ENCODE measurements at places on chromosomes 4 and X.

DNA sequence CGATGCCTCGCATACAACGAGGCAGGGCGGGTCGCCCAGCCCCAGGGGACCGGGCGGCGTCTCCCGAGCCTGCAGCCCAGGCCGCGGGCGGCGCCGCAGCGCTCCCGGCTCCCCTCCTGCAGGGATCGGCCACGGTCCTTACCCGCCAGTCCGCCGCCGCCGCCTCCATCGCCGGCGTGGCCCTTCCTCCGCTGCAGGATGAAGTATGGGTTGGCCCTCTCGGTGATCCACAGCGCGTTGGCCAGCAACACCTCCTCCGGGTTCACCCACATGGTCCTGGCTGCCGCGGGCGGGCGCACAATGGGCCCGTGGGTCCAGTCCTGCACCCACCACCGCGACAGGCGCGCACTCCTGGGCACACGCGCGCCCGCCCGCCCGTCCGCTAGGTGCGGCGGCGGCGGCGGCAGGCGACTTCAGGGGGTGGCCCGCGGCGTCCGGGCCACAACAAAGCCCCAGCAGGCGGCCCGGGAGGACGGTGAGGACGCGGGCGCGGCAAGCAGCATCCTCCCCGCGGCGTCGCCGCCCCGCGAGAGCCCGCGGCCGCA, 339 bp downstream of the TBC1D9 start:
- DNase-seq, result peak; percentile 48

DNA sequence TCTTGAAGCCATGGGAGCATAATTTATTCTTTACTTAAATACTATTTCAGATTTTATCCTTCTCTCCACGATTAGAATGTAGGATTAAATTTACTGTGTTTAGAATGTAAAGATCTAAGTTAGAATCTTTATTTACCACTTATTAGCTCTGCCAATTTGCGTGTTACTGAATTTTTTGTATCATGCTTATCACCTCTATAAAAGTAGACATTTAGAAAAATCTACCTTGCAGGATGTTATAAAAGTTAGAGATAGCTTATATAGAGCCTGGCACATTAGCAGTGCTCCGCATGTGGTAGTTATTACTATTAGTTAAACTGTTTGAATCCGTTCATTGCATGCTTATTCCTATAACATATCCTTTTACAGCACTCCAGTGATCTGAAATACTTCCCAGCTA, 97.9 kb downstream of the BANK1 start:
- DNase-seq, result no peak

DNA sequence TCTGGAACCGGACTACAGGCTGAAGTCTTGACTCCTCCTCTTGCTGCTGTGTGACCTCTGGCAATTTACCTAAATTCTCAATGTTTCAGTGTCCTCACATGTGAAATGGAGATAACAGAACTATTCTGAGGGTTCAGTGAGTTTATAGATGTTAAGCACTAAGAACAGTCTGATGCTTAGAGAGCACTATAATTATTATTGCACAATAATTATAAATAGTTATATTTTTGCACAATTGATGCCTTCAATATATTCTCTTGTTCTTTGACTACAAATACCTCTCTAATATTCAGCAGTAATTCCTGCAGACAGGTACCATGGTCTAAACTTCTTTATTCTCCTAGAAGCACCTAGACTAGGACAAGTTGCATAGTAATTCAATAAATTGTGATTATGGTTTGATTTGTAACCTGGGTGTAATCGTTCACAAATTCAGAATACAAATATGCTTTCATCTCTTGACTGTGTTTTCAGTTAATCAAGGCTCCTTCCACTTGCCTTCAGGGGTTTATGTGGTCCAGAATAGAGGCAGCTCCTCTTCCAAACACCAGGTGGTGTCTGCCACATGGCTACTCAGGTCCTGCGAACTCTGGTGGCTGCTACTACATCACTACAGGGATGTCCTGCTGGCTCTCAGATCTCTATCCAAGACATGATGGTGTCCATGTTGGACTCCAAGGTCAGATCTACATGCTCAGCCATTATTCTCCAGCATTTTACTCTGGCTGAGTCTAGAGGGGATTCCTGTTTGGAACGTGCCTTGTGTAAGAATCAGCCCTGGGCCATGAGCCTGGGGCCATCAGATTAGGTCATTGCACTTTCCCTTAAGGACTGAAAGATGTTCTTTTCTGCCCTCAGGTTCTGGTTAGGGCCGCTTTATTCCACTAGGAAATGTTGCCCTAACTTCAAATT, 103.4 kb downstream of the QRFPR start:
- no peak for DNase-seq

GRCh38 chrX:5080791-5081190, 1147.9 kb downstream of the NLGN4X start:
- no peak for DNase-seq

GRCh38 chr4:24244663-24245490, 339.5 kb downstream of the DHX15 start:
- DNase-seq, result peak; percentile 37

- no peak for DNase-seq
These were observed 118.7 kb downstream of the ENPP6 start for GRCh38 chr4:184099000-184099399.

DNA sequence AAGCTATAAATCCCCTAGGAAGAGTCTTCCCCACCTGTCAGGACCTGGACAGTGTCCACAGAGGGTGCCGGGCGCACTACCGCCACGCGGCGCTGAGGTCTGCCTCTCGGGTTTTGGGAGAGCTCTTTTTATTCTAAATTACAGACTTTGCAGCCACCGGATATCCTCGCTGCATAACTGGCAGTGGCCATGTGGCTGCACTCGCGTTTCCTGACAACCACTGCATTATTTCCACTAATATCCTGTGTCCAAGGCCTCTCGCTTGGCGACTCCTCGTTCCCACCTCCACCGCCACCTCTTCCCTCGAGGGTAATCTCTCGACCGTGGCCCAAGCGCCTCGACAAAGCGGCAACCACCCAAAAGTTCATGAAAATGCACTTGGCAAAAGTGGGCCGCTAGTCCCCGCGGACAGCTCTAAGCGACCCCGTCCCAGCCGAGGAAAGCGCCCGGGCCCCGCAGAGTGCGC, 512 bp upstream of the TMEM131L start:
- DNase-seq, result no peak

GRCh38 chrX:49053223-49054072, 5.4 kb upstream of the CCDC120 start:
- no peak for DNase-seq

GRCh38 chr4:120874792-120875774, 47.4 kb downstream of the PRDM5 start:
- DNase-seq, result no peak

- DNase-seq, result no peak
These were observed 6.6 kb downstream of the FREM3 start for GRCh38 chr4:143693856-143694255.

DNA sequence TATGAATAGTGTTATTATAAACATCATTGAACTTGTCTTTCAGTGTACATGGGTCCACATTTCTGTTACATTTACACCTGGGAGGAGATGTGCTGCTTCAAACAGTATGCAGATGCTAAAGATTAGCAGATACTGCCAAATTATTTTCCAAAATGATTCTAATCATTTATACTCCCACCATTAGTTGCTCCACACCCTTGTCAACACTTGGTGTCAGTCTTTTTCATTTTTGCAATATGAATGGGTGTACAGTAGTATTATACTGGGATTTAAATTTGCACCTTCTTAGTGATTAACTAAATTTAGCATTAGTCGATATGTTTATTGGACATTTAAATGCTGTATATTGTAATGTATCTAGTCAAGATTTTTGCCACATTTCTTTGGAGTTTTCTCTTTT, 131.6 kb upstream of the GRID2 start:
- no peak for DNase-seq

DNA sequence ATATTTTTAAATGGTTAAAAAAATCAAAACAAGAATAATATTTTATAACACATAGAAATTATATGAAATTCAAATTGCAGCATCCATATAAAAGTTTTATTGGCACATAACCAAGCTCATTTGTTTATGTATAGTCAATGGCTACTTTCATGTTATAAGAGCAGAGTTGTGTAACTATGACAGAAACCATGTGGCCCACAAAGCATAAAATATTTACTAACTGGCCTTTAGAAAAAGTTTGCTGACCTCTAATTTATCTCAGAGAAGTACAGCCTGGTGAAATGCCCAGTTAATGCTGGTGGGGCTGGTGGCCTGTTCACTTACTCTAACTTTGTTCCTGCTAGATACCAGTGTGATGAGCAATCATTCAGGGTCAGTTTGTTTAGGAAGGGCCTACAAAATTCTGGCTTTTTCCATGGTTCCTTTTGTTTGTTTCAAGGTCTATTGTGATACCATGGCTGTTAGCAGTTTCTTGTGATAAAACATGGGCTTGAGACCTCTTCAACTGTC, 104.6 kb downstream of the PPP1R2C start:
- DNase-seq, result no peak

- DNase-seq, result no peak
These were observed 10.7 kb upstream of the BCLAF3 start for GRCh38 chrX:20001588-20001987.

- DNase-seq, result no peak
These were observed 82.0 kb downstream of the TMEM156 start for GRCh38 chr4:38950159-38950558.

- DNase-seq, result peak; percentile 11
These were observed 102.0 kb downstream of the FNIP2 start for GRCh38 chr4:158870626-158871334.

DNA sequence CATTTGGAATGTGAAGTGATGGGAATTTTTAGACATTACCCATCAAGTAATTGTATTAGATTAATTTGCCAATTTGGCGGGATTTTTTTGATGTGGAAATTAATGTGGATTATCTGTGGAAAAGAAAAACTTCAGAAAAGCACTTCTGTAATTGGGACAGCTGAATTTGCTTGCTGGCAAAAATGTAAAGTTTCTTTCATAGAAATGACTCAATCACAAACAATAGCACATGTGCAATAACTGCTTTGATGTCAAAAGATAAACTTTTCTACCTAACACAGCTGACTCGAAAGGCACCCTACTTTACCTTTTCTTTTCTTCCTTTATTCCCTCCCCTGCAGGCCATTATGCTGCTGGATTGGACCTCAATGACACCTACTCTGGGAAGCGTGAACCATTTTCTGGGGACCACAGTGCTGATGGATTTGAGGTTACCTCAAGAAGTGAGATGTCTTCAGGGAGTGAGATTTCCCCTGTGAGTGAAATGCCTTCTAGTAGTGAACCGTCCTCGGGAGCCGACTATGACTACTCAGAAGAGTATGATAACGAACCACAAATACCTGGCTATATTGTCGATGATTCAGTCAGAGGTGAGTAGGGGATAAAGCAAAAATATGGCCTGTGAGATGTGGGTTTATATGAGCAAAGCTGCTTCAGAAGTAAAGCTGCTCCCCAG, 1.4 kb downstream of the AREG start:
- peak; percentile 43 for DNase-seq

GRCh38 chrX:10482261-10482660, 138.1 kb downstream of the MID1 start:
- DNase-seq, result no peak

- DNase-seq, result no peak
These were observed 45.7 kb downstream of the AFM start for GRCh38 chr4:73527196-73527595.

GRCh38 chr4:76199664-76200211, 13.9 kb downstream of the SCARB2 start:
- peak; percentile 36 for DNase-seq

GRCh38 chr4:139955600-139955999, 198.4 kb downstream of the MAML3 start:
- DNase-seq, result no peak

- no peak for DNase-seq
These were observed 22.7 kb downstream of the PSAPL1 start for GRCh38 chr4:7411896-7412553.

- no peak for DNase-seq
These were observed 7.3 kb downstream of the GRPR start for GRCh38 chrX:16130707-16131106.

GRCh38 chrX:129649268-129650182, 5.2 kb downstream of the APLN start:
- DNase-seq, result peak; percentile 46

- no peak for DNase-seq
These were observed 1072.8 kb downstream of the PDHA2 start for GRCh38 chr4:96912716-96913115.

DNA sequence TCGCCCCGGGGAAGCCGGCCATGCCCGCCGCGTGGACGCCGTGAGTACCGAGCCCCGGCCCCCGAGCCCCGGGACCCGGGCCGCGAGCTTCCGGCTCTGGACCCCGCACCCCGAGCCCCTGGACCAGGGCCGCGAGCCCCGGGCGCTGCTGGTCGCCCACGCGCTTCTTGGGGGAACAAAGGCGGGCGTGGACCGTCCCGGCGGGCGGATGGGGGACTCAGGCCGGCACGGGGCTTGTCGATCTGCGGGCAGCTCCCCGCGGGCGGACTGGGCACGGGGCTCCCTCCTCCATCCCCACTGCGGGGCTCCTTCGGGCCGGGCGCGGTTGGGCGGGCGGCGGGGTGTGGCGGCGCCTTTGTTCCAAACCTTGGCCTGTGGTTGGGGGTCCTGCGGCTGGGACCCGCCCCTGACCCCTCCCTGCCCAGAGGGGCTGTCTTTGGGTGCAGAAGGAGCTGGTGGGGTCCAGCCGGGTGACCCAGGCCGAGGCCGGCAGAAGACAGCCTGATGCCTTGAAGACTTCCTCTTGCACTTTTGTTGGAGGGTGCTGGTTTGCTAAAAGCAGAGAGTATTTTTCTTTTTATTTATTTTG, 25.2 kb upstream of the ADD1 start:
- no peak for DNase-seq

DNA sequence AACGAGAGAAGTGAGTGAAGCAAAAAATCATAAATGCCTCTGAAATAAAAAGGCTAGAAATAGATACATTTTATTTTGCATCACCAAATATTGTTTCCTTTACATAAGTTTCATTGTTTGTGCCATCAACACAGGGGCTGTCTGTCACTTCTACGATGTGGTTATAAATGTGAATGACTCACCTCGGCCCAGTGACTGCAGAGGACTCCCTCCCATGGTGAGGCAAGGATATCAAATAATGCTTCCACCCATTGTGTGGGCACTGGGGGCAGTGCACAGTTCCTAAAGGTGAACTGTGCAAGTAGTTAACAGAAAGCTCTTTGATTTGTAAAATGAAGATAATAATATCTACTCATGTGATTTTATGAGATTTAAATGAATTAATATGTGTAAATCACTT, 230.3 kb upstream of the NEIL3 start:
- DNase-seq, result no peak

- DNase-seq, result no peak
These were observed 2.5 kb downstream of the P2RY8 start for GRCh38 chrX:1534301-1535168.

DNA sequence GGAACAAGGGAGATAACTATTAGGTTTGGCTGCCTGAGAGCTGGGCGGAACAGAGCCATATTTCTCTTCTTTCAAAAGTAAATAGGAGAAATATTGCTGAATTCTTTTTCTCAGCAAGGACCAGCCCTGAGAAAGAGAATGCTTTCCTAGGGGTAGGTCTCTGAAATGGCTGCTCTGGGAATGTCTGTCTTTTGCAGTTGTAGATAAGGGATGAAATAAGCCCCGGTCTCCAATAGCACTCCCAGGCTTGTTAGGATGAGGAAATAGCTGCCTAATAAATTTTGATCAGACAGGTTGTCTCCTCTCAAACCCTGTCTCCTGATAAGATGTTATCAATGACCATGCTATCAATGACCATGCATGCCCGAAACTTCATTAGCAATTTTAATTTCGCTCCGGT, 207.8 kb upstream of the KIT start:
- DNase-seq, result no peak

GRCh38 chr4:65383589-65384305, 286.5 kb downstream of the EPHA5 start:
- peak; percentile 60 for DNase-seq
